Activated CD8-positive, alpha-beta memory T cell treated with anti-CD3 and anti-CD28 coated beads for 24 hours (primary cell): ENCODE measurements at places on chromosomes 13 and 19.
A peak's percentile ranks its signal among the peaks of the same experiment; 100 is the strongest.

- no peak for DNase-seq
These were observed 443.9 kb upstream of the SLC10A2 start for GRCh38 chr13:103510007-103510535.

GRCh38 chr13:33014291-33014690 is 1.9 kb upstream of the KL start:
- no peak for DNase-seq

GRCh38 chr19:49059053-49059452 is 1.5 kb upstream of the CGB7 start:
- no peak for DNase-seq

- no peak for DNase-seq
These were observed 360.9 kb downstream of the FGF9 start for GRCh38 chr13:22031702-22032286.

GRCh38 chr13:113548171-113548641 is 36.3 kb upstream of the TFDP1 start:
- peak; percentile 24 for DNase-seq

- no peak for DNase-seq
These were observed 28.3 kb upstream of the ZNF507 start for GRCh38 chr19:32317086-32317485.

- DNase-seq, result no peak
These were observed 5.4 kb upstream of the TMPRSS9 start for GRCh38 chr19:2354670-2355069.

GRCh38 chr13:104847922-104848321 is 1687.5 kb downstream of the EFNB2 start:
- no peak for DNase-seq

DNA sequence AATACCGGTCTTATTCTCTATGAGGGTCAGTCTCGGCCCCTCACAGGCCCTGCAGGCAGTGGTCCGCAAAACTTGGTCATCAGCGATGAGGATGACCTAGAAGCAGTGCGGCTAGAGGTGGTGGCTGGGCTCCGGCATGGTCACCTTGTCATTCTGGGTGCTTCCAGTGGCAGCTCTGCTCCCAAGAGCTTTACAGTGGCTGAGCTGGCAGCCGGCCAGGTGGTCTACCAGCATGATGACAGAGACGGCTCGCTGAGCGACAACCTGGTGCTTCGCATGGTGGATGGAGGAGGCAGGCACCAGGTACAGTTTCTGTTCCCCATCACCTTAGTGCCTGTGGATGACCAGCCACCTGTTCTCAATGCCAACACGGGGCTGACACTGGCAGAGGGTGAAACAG is 1.8 kb downstream of the FREM2 start:
- no peak for DNase-seq

DNA sequence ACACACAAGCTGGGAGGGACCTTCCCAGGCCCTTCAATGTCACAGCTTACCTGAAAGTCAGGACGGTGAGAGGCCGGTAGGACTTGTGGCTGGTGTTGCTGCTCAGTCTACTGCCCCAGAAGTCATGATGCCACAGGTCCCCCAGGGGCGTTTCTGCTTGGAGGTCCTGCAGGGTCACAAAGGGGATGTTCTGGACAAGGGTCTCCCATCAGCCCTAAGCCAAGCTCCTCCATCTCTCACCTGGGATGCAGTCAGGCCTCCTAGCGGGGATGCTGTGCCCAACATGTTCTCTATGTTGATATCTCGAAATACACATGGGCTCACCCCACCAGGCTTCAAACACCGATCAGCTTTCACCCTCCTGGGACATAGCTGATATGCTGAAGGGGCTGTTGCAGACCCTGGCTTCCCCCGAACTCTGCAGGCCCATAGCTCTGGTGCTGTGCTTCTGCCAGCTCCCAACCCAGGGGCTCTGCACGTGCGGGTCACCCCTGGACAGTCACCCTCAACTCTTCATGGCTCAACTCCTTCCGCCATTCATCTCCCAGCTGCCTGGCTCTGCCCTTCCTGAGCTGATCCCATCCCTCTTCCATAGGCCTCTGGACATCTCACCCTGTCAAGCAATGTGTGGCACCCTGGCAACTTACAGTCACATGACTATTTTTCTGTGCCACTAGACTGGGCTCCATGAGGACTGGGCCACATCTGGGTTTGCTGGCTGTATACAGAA is 10.3 kb downstream of the TMTC4 start:
- DNase-seq, result peak; percentile 32

- no peak for DNase-seq
These were observed 72.1 kb downstream of the SLC7A1 start for GRCh38 chr13:29523199-29523961.

DNA sequence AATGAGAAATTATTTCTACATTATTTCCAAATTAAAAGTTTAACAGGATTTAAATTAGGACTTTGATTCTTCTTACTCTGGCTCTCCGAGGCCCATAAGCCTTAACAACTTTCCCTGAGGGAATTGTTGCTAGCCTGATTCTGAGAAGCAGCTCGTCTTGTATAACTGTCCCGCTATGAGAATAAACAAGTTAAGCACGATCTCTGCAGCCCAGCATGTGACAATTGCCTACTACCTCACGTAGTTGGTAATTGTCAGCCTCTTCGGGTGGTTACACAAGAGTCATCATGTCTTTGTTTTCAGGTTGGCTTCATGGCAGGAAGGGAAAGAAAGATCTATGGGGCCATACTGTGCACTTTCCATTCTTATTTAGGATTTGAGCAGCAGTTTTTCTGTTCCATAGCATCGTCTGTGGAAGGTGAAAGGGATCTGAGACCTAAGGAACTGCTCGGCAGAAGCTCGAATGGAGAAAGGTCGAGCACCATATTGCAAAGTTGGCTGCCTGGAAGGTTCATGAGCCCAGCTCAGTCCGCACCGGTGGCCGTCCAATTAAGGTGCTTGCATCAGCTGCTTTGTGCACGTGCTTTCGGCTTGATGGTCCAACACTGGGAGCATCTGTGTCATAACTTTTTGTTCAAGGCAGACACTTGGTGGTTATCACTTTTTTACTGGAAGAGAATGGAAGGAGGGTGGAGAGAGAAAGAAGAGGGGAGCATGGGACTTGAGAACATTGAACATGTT is 1.8 kb upstream of the STARD13 start:
- no peak for DNase-seq

- DNase-seq, result no peak
These were observed 252.8 kb downstream of the RFC3 start for GRCh38 chr13:34070544-34071303.

GRCh38 chr19:48681127-48681470 is 8.3 kb upstream of the NTN5 start:
- DNase-seq, result no peak

DNA sequence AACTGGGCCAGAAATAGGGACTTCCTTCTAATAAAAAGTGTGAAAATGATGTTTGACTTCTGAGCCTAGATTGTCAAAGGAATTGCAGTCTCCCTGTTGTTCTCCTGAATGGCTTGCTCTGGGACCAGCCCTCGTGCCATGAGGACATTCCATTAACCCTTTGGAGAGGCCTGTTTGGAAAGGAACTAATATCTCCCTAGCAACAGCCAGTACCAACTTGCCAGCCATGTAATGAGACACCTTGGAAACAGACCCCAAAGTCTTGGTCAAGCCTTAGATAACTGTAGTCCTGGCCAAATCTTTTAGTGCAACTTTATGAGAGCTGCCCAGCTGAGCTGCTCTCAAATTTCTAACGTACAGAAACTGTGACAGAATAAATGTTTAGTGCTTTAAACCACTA is 8.2 kb upstream of the SIAH3 start:
- no peak for DNase-seq

- no peak for DNase-seq
These were observed 8.5 kb downstream of the MAU2 start for GRCh38 chr19:19329126-19329525.

DNA sequence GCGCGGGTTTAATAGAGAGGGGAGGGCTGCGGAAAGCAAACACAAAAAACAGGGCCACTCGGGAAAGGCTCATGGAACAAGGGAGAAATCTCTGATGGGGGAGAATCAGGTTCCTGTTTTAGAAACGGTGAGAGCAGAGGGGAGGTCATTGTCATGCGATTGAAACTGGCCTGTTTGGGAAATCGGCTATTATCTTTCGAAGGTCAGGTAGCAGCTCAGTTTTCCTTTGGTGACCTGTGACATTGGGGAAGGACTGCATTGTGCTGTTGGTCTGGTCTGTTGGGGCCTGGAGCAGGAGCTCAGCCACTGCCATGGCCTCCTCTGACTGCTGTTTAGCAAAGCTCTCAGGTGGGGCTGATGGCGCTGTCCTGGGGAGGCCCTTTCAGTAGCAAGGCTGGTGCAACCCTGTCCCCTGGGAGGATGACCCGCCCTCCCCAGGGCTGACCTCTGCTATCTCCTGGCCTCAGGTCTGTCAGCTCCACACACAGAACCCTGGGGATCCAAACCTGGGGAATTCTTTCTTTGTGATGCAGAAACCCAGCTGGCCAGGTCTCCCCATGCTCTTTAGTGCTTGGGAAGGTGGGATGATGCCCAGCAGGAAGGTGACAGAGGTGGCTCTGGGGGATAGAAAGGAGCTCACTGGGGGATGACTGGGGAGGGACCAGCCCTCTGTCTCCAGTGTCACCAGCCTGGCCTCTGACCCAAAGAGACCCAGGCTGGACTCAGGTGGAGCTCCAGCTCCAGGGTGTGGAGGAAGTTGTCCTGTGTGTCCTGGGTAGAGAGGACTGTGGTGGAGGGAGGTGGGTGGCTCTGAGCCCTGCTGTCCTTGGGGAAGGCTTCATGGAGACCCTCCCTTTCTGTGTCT is 21.2 kb upstream of the CD177 start:
- DNase-seq, result no peak

- no peak for DNase-seq
These were observed 19.6 kb downstream of the ERICH6B start for GRCh38 chr13:45595965-45596364.

DNA sequence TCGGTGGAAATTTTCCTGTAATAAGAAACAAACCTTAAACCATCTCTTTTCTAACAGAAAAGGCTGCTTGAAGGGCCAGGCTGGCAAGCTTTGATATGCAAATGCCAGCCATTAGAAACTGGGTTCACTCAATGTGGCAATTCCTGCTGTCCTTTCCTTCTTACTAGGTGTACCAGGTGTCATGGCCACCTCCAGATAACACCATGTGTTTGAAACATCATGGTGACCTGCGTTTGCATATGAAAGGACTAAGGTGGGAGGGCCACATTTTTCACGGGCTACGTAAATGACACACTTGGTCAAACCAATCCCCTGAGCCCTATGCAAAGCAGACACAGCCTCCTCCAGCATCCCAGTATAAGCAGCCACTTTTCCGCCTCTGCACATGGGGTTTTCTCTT is 789.1 kb upstream of the SLITRK5 start:
- DNase-seq, result no peak

GRCh38 chr19:33395561-33396550 is 22.3 kb downstream of the CEBPG start:
- no peak for DNase-seq

DNA sequence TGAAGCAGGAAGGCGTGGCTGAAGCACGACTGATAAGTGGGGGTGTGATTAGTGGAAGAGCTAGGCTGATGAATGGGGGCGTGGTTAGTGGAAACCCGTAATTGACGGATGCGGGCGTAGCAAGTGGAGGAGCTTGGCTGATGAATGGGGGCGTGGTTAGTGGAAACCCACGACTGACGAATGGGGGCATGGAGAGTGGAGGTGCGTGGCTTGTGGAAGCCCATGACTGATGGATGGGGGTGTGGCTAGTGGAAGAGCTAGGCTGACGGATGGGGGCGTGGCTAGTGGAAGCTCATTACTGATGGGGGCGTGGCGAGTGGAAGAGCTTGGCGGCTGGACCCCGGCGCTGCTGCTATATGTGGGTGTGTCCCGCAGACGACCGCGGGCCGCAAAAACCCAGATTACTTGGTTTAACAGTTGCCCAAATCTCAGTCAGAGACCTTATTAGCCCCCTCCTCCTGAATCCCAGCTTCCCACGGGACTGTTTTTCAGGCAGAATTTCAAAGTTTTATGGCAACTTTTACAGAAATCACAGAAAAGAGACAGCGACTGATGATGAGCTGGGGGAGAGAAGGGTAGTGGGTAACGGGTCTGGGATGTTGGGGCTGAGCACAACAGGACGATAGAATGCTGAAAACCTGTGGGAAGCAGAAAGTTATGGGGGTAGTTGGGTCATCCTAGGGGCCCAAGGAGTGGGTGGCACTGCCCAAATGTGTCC is 9.0 kb upstream of the MEIS3 start:
- peak; percentile 85 for DNase-seq

DNA sequence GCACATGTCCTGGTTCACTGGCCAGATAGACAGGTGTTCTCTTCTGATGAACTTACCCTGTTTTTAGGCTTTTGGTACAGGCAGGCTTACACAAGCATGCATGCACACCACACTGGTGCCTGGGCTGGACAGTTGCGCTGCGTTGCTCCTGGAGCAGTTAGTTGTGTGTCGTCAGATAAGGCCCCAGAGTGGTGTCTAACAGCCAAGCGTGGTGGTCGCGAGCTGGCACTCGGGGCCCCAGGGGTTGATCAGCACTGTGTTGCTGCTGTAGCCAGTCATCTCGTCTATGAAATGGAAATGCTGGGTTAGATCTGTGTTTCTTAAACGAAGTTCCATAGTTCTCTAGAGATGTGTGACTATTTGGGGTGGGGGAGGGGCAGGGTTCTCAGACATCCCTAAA is 24.6 kb upstream of the TEX29 start:
- DNase-seq, result peak; percentile 46

DNA sequence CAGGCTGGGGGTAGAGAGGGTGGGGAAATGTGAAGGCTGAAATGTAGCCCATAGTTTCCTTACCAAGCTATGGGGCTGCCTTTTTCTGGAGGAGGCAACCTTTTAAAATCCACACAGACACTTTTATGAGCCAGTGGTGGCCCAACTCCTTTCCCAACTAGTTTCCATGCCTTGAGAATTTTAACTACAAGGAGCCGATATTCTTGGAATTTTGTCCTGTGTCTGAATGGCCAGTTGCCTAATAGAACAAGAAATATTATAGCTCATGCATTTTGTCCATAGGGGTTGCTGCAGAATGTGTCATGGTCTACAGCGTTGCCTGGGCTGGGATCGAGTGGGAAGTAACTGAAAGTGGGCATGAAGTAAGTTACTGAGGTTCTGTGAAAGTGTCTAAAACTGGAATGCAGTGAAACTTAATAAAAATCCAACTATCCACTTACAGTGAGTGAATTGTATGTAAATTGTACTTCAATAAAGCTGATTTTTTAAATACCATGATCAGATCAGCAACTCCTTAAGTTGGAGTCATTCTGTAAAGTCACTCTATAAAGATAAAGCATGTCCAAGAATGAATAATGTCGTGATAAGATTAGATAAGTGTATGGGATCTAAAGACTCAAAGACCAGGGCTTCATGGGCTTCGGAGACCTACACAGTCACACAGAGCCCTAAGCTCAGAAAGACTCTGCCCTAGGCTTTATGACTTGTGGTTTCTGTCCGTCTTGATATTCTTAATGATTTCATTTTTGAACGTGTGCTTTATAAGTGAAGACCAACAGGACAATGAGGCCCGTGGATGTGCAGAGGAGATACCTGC is 122.6 kb upstream of the FNDC3A start:
- DNase-seq, result no peak

GRCh38 chr13:33937373-33938098 is 119.6 kb downstream of the RFC3 start:
- DNase-seq, result no peak
